ENCODE measurements at places on chromosomes 2 and 18.

DNA sequence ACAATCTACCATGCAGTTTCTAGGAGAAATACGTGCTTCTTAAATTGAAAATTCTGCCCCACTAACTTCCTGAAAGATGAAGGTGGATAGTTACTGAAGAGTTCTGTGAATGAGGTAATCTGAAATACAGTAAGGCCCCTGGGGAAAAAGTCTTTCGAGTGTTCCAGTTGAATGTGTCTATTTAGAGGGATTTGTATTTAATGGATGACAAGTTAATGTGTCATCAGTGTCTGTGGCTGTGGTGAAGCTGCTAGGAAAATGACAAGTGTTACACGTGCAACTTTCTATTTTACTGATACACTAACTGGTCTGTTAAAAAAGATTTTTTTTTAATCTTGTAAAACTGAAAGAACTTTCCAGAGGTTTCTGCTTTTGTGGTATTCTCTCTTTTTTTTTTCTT, 384.6 kb downstream of the STK39 start:
- no peak for DNase-seq

- DNase-seq = no peak
Measured at GRCh38 chr18:24272229-24272525, 125.4 kb downstream of the OSBPL1A start.

DNA sequence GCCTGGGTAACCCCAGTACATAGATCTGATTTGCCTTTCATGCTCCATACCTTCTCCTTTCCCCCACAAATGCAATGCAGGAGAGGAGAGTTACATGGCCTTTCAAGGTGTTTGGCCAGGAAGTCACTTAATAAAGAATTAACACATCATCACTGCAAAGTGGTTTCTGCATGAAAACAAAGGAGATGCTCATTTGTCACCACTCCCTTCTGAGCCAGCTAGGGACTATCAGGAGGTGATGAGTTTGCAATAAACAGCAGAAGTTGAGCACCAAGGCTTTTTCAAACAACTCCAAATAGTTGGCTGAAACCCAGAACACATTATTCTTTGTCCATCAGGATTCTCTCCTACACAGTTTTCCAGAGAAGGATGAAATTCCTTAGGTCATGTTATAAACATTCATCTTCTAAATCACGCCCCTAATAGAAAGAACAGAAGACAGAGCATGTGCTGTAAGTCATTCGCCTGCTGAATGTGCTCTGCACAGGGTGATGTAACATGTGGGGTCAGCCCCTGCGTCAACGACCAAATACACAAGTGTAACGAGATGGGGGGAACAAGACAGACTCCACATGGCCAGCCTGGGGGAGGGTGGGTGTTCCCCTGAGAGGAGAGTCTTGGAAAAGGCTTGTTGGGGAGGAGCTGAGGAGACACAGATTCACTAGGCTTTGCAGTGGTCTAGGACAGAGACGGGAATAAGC, 87.3 kb upstream of the RMDN2 start:
- DNase-seq = no peak

GRCh38 chr2:48586433-48586832, 31.2 kb upstream of the GTF2A1L start:
- DNase-seq = no peak

GRCh38 chr2:3470166-3470651, 49.1 kb downstream of the ADI1 start:
- no peak for DNase-seq
